ENCODE measurements at places on chromosomes 4 and X.

GRCh38 chr4:55237839-55238238, 108.2 kb upstream of the SRD5A3 start:
- no peak for DNase-seq

DNA sequence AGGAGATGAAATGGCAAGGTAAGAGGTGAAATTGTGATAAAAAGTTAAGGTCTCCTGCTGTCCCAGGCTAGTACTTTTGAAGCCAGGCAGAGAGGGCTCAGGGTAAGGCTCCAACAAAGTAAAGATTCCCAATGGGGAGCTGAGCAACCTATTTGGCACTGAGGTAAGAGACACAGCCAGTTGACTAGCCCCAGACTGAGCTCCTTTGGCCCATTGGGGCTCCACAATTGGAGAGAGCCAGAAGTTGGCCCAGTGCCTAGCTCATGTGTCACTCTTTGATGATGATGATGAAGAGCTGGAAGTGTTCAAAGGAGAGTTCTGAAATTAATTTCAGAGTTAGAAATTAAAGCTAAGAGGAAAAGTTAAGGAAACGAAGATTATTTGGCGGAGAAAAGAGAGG, 94.6 kb downstream of the RLIM start:
- no peak for DNase-seq

- no peak for DNase-seq
Observed at GRCh38 chr4:146762016-146762415, 123.3 kb downstream of the POU4F2 start.

GRCh38 chrX:128543114-128543513, 490.9 kb upstream of the ACTRT1 start:
- DNase-seq: no peak

DNA sequence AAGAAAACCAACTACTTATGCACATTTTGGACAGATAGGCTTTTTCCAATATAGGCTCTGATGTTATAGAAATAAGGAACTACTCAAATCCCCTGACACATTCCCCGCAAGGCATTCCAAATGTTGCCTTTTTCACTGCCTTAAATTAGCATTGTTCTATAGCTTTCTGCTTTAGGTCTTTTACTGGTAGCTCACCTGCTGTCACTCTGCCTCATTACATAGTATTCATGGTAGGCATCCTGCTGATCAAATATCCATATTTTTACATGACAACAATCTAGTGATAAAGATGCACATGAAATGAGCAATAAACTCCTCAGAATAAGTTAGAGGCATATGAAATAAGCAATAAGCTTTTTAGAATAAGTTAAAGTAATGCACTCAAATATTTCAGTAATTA, 542.7 kb downstream of the FAM133A start:
- no peak for DNase-seq

GRCh38 chrX:39327255-39327654, 526.0 kb downstream of the MID1IP1 start:
- no peak for DNase-seq

DNA sequence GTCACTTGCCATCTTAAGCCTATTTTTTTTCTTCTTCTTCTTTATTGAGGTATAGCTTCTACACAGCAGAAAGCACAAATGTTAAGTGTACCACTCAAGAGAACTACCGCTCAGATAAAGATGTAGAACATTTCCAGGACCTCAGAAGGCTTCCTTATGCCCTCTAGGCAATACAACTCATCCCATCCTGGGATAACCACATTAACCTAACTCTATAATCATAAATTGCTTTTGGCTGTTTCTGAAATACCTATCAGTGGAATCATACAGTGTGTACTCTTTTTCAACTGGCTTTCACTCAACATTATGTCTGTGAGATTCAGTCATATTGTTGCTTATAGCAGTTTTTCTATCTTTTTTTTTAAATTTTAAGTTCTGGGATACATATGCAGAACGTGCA, 51.7 kb downstream of the ARFIP1 start:
- DNase-seq: no peak

Measured in GM13976 (cell line).